ENCODE measurements at places on chromosomes 1 and 21. TPM values are rescaled to one million over a fixed set of nuclear protein-coding genes. Genes with fewer than 3 reads are reported as not detected.

The RAD54L gene
- total RNA-seq, result 49.0 TPM

DNA sequence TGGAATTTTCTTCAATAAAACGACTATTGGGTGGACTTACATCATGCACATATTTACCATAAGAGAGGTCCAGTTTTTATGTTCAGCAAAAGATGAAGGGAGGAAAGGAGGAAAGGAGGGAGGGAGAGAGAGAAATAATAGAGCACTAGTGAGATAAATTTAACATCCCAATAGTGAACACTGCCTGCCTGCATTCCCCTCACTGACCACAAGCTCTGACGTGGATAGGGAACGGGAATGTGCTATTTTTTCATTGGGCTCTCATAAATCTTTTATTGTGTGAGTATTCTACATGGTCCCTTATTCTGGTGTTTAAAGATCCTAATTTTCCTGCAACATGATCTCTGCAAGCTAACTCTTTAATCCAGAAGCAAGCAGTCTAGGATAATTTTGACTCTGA lies 82.1 kb downstream of the TTC3 start:
- peaks cover 9% of the 10 kb centered on the region for H3K4me1 ChIP-seq
- no peak overlapping the region for H3K27ac ChIP-seq
- H3K27me3 ChIP-seq, result no peaks in the 10 kb centered on the region
- peaks cover 48% of the 10 kb centered on the region for H3K36me3 ChIP-seq

DNA sequence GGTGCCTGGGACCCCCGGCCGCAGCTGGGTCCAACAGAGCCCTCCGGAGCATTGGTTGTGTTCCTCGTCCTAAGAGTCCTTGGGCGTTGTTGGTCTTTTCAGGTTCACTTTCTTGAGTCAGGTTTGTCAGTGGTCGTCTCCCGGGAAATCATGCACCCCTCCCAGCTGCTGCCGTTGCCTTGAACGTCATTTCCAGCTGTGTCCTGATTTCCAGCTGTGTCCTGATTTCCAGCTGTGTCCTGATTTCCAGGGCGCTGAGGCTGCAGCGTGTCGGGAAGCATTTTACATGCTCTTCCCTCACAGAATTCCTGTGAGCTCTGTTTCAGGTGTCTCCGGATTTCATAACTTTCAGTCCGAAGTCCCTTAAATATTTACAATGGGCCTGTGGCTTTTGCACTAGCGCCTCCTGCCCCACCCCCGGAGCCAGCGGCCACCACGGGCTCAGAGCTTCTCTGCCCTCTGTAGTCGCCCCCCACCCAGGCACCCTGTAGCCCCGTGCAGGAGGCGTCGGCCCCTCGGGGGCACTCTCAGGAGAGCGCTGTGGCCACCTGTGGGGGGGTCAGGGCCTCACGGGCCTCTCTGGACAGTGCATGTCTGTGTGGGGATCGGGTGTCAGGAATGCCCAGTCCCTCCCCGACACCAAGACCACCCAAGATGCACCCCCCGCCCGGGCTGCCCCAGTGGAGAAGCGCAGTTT lies 66.7 kb downstream of the COL18A1 start:
- no peak overlapping the region for H3K27ac ChIP-seq
- H3K4me3 ChIP-seq, result no peak overlapping the region
- H3K4me1 ChIP-seq, result peaks cover 11% of the 10 kb centered on the region
- no peaks in the 10 kb centered on the region for H3K36me3 ChIP-seq
- DNase-seq, result no peak
- no peaks in the 10 kb centered on the region for H3K27me3 ChIP-seq

DNA sequence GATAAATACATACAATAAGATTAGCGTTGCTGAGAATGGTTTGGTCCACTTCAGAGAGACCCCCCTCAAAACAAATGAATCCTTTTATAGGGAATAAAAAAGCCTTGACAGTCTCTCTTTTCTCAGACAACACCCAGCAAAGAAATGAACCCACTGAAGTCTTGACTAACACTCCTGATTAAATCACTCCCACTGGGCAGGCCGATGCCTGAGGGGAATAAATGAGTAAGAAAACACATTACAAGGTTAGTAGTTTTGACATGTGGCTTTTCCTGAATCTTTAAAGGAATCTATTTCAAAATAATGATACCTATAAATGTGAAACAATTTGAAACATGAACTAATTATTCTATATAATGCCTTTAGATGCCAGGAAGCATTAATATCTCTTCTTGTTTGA lies 146.9 kb upstream of the POGK start:
- H3K36me3 ChIP-seq, result no peaks in the 10 kb centered on the region
- H3K4me1 ChIP-seq, result no peaks in the 10 kb centered on the region
- no peak for DNase-seq
- no peak overlapping the region for H3K4me3 ChIP-seq
- H3K27me3 ChIP-seq, result no peaks in the 10 kb centered on the region

DNA sequence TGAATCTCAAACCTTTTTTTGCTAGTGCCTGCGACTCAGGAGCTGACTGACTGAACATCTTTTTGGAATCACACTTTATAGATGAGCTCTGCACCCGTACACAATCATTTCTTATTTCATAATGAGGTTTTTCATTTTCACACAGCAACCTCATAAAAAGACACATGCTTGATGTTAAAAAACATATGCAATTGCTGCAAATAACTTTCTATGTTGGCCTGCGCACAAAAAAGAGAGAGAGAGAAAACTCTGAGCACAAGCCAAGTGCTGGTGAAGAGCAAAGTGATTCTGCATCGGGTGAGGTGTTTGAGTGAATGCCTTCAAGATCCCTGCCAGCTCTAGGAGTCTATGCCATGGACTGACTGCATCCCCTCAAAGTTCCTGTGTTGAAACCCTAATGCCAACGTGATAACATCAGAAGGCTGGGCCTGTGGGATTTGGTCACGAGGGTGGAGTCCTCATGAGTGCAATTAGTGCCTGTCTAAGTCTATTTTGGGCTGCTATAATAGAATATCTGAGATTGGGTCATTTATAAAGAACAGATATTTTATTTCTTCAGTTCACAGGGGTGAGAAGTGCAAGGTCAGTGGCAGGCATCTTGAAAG lies 36.6 kb downstream of the C1orf87 start:
- no peak overlapping the region for H3K4me3 ChIP-seq
- no peak overlapping the region for H3K27ac ChIP-seq
- peaks cover 1% of the 10 kb centered on the region for H3K27me3 ChIP-seq
- no peaks in the 10 kb centered on the region for H3K4me1 ChIP-seq
- H3K36me3 ChIP-seq, result no peaks in the 10 kb centered on the region

- H3K4me1 ChIP-seq, result peaks cover 23% of the 10 kb centered on the region
- no peaks in the 10 kb centered on the region for H3K36me3 ChIP-seq
- peaks cover 2% of the 10 kb centered on the region for H3K27me3 ChIP-seq
- no peak for DNase-seq
Observed at GRCh38 chr1:205266611-205267305, 39.0 kb downstream of the TMCC2 start.

- no peaks in the 10 kb centered on the region for H3K36me3 ChIP-seq
- no peak overlapping the region for H3K4me3 ChIP-seq
- no peak for DNase-seq
- H3K4me1 ChIP-seq, result no peaks in the 10 kb centered on the region
- H3K27me3 ChIP-seq, result peaks cover 4% of the 10 kb centered on the region
Observed at GRCh38 chr1:99656701-99657100, 10.8 kb downstream of the PALMD start.

The PLPP3 gene
- total RNA-seq, result not detected

The HHIPL2 gene
- 0.16 TPM for total RNA-seq

GRCh38 chr1:11977625-11978024 lies 2.6 kb upstream of the MFN2 start:
- H3K36me3 ChIP-seq, result peaks cover 29% of the 10 kb centered on the region
- H3K4me1 ChIP-seq, result peaks cover 28% of the 10 kb centered on the region
- H3K4me3 ChIP-seq, result no peak overlapping the region
- H3K27ac ChIP-seq, result no peak overlapping the region
- no peak for DNase-seq
- H3K27me3 ChIP-seq, result no peaks in the 10 kb centered on the region

The IGSF9 gene
- not detected for total RNA-seq

DNA sequence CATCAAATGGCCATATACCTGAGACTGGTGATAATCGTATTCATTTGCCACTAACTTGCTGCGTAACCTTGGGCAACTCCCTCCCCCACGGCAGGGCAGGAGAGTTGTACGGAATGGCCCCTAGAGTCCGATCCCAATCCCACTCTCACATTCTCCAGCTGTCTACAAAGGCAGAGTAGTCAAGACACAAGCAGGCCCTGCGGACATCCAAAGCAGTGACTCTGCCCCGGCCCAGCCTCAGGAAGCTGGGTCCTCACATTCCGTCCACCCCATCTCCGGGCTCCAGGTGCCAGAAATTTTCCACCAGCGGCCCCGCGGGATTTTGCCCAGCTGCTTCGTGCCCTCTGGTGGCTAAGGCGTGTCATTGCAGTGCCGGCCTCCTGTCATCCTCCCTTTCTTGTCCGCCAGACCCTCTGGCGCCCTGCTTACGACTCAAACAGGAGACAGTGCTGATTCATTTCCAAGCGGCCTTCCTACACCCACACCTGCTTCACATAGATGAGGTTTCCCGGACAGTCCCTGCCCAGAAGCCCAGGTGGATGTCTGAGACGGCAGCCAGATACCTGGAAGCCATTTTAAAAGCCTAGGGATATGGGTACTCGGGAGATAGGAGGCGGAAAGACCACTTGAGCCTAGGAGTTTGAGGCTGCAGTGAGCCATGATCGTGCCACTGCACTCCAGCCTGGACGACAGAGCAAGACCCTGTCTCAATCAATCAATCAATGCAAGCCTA lies 2.9 kb upstream of the S100A2 start:
- H3K27me3 ChIP-seq, result no peaks in the 10 kb centered on the region
- peaks cover 48% of the 10 kb centered on the region for H3K4me1 ChIP-seq
- peak overlapping the region; percentile 5 for H3K27ac ChIP-seq
- DNase-seq, result peak; percentile 73

DNA sequence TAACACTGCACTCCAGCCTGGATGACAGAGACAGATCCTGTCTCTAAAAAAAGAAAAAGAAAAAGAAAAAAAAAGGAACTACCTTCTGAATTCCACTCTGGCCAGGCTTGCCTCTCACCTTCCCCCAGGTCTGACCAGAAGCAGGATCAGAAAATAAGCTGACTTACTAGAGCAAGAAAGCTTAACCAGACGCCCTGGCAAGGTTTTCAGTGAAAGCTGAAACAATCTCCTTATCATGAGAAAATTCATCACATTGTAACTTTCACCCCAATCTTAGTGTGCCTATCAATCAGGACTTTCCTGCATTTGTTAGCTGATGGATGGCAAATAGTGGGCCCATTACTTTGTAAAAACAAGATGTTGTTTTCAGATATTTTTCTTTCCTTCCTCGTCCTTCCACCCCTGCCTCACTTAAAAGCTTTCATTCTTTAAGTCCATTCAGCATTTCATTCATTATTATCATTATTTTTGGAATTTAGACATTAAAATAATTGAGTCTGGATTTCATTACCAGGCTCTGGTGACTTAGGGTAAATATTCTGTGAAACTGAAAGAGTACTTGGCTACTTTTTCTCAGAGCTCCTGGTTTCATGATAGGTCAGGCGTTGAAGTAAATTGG lies 96.5 kb upstream of the CD34 start:
- no peak overlapping the region for H3K4me3 ChIP-seq
- no peaks in the 10 kb centered on the region for H3K36me3 ChIP-seq
- no peaks in the 10 kb centered on the region for H3K4me1 ChIP-seq
- peaks cover 3% of the 10 kb centered on the region for H3K27me3 ChIP-seq
- DNase-seq, result no peak

The LMOD1 gene
- not detected for total RNA-seq

DNA sequence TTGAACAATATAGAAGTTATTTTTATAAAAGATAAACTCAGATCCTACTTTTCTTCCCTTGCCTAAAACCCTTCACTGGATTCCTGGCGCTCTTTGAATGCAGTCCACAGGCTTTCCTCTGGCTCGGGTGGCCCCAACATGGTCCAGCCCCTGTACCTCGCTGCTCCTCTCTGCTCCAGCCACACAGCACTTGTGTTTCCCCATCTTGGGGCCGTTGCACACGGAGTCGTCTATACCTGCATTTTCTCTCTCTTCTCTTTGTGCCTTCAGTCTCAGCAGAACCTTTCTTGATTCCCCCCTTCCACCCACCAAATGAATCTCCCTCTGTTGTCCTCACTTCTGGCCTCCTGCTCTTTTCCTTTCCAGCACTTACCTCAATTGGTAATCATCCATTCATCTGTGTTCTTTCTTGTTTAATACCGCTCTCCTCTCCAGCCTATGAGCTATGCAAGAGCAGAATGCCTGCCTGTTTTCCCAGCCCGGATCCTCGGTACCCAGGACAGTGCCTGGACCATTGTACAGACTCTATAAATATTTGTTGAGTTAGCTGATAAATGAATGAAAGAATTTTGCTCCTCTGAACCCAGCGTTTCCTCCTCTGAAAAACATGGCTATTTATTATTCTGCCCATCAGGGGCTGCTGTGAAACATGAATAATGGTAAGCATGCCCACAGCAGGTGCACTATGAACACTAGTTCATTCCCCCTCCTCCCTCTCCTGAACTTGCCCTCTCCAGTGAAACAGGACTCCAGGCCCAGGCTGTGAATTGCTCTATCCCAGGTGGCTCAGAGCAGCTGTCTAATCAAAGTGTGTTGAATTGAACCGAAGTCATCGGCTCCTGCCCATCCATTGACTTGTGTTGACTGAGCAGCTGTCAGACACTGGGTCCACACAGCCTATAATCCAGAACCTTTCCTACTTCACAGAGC lies 266.9 kb downstream of the PTPRU start:
- no peak overlapping the region for H3K4me3 ChIP-seq
- H3K4me1 ChIP-seq, result no peaks in the 10 kb centered on the region
- no peaks in the 10 kb centered on the region for H3K36me3 ChIP-seq
- peaks cover 2% of the 10 kb centered on the region for H3K27me3 ChIP-seq
- DNase-seq, result no peak
- no peak overlapping the region for H3K27ac ChIP-seq

- H3K4me1 ChIP-seq, result peaks cover 3% of the 10 kb centered on the region
- H3K27me3 ChIP-seq, result peaks cover 63% of the 10 kb centered on the region
- H3K27ac ChIP-seq, result no peak overlapping the region
Observed at GRCh38 chr1:85042413-85042812, 5.9 kb downstream of the MCOLN3 start.

GRCh38 chr21:41648591-41649031 lies 118.2 kb downstream of the RIPK4 start:
- DNase-seq, result no peak
- H3K27ac ChIP-seq, result no peak overlapping the region
- peaks cover 4% of the 10 kb centered on the region for H3K27me3 ChIP-seq
- no peaks in the 10 kb centered on the region for H3K36me3 ChIP-seq

The CYP2J2 gene
- total RNA-seq, result 0.16 TPM

- DNase-seq, result no peak
- peak overlapping the region; percentile 7 for H3K27ac ChIP-seq
- no peak overlapping the region for H3K4me3 ChIP-seq
Observed at GRCh38 chr1:230937371-230937770, 41.3 kb downstream of the TTC13 start.

Measured in activated T-helper 2 cell treated with anti-CD3 and anti-CD28 coated beads, Interferon-gamma antibody, Interleukin-2, Interleukin-4, amounts not matched to agents 10 μg/mL and 5 μg/mL and 100 μg/mL, durations not matched to agents 14 hours and 24 hours and 36 hours (primary cell).